Cortex of kidney (tissue), 1 donor: ENCODE measurements at places on chromosomes 6 and 20.

DNA sequence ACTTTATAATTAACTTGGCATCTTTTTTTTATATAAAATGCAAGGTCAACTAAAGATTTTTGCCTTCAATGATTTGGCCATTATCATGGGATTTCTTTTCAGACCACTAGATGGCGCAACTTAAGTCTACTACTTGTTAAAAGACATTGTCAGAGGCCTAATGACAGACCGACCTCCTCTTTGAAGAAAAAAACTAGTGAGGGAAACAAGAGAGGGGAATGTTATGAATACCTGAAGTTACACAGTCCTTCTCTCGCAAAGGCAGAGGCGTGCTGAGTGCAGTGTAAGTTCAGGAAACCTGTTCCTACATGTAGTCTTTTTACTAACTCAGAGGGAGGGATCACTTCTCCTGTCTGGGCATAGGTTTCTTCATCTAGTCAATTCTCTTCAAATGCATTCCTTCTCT lies 9.3 kb downstream of the TRAPPC3L start:
- no peak for DNase-seq

DNA sequence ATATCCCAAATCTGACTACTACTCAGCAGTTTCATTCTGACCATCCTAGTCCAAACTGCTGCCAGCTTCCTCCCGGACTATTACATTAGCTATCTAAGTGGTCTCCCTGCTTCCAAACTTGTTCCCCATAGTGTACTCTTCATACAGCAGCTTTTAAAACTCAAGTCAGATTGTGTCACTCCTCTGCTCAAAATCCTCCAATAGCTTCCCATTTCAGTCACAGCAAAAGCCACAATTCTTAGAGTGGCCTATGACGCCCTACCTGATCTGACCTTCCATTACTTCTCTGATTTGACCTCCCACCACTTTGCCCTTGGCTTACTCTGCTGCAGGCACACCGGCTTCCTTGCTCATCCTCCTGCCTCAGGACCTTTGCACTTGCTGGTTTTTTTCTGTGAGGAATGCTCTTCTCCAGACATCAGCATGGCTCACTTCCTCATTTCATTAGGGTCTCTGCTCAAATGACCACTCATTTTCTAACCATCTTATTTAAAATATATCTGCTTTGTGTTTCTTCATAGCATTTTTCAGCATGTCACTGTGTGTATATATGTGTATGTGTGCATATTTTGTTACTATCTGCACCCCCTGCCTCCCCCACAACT lies 111.1 kb upstream of the DTNBP1 start:
- no peak for DNase-seq

DNA sequence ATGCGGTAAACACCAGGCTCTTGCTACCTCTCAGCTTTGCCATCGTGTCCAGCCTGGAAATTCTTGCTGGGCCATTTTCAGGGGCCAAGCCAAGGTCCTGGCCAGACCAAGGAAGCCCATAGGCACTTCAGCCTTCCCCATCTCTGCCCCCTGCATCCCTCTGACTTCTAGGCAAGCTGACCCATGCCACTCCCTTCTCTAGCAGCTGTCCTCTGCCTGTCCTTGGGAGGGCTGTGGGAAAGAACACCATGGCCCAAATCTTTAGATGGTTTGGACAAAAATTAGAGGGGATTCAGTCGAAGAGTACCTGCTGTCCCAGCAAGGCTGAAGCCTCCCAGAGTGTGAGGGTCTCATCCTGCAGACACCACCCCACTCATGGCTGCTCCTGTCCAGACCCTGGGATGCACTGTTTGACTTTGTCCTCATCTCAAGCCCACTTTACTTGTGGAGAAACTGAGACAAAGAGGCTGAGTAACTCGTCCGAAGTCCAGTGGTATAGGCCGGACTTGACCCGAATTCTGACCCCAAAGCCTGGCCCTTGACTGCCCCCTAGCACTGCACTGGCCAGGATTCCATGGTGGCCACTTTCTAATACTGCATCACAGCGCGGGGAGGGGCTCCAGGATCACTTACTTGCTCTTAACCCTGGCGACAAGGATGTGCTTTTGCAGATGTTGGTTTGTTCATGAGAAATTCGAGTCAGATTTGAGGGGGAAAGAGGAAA lies 22.4 kb upstream of the STX16 start:
- no peak for DNase-seq

GRCh38 chr6:14031516-14031915 lies 86.1 kb upstream of the CD83 start:
- DNase-seq, result no peak

GRCh38 chr20:56098981-56099500 lies 93.7 kb upstream of the CBLN4 start:
- no peak for DNase-seq
